Fibroblast of the aortic adventitia (primary cell): ENCODE measurements at places on chromosomes 5 and 9. TPM values are rescaled to one million over a fixed set of nuclear protein-coding genes. Genes with fewer than 3 reads are reported as not detected.

DNA sequence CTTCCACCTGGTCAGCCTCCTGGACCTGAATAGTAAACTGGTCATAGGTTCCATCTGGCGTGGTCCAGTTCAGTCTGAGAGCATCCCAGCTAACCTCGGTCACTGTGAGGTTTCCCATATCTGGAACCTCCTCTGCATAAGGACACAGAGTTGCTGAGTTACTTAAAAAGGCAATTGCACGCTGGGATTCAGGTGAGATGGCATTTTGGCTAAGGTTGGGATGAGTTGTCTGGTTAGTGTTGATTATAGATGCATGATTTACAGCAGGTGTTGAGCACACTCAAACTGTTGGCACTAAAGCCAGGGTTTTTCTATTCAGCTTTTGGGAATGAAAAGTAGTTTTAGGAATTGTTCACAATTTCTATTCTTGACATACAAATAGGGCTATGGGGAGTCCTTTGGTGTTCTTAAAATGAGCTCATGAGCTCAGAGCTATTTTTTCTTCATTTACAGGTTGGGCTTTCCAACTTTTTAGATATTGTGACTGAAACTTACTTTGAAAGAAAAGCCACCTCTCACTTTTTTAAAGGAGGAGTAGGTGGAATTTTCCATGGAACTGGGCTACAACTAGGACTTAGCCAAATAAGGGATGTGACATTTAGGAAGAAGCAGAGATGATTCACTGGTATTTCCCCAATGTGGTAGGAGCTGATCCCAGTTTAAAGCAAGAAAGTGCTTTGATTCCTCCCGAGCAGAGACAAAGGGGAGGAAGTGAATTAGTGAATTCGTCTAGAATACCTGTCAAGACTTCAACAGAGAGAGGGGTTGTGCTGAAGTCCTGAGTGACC, 54.7 kb downstream of the TNC start:
- DNase-seq: peak; percentile 63

The FYB1 gene
- 0.08 and 0.54 TPM in 2 replicates for total RNA-seq

DNA sequence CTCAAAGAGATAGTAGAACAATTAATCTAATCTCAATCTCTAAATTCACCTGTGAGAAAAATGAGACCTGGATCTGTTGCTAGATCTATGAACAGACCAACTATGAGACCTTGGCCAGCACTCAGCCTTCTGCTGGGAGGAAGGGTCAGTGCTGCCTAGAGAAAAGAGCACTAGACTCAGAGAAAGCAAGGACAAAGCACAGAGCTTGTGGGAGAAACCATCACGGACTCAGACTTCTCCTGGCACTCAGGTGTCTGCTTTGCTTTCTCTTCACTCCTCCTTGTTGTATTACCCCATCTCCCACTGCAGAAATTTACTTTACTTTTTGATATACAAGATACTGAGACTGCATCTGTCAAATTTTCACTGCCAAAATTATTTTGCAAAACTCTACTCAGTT, 890.0 kb upstream of the NUDT12 start:
- DNase-seq: no peak

DNA sequence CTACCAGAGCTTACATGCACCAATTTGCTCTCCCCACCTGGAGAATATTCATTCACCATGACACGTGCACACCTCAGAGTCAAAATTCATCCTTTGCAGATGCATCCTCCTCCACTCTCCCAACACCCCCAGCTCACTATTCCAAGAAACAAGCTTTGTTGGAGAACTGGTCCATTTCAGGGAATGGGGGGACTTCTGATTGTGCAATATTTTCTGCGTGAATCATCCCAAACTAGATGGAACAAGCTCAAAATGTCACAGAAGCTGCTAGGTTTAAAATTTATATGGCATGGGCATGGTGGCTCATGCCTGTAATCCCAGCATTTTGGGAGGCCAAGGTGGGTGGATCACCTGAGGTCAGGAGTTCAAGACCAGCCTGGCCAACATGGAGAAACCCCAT, 3.6 kb downstream of the GLDC start:
- no peak for DNase-seq

GRCh38 chr5:32831624-32832023, 120.5 kb downstream of the NPR3 start:
- no peak for DNase-seq

DNA sequence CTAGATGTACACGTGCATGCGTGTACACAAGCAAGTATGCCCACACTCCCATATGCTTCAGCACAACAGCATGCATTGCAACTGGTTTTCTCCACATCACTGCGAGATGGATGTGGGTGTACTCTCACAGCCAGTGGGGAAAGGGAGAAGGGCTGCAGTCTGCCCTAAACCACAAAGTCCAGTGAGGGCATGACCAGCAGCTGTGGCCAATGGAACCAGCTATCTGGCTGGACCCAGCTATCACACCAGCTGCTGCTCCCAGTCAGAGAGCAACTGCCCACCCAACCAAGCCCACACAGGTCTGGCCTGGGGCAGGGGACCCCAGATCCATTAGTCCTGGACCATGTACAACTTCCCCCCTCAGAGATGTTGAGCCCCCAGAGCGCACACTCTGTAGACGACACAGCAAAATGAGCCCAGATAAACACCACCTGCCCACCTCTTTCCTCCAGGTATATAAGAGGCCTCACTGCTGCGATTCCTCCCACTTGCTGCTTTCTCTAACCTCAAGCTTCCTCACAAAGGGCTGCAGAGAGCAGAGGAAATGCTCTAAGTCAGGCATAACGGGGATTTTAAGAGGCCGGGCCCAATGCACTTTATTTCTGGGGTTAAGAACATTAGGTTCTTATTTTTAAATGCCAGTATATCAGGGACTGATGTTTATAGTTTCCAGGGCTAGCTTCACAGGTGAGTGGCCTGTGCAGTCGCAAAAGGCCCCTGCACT, 39.0 kb downstream of the SHB start:
- DNase-seq: no peak

- no peak for DNase-seq
Measured at GRCh38 chr9:124035001-124035650, 23.6 kb downstream of the LHX2 start.

- DNase-seq: no peak
Measured at GRCh38 chr5:10715605-10716290, 45.3 kb downstream of the DAP start.

The SPINK4 gene
- total RNA-seq: not detected in 2 replicates

- peak; percentile 97 for DNase-seq
Measured at GRCh38 chr5:65262649-65263059, 219.1 kb downstream of the ADAMTS6 start.

DNA sequence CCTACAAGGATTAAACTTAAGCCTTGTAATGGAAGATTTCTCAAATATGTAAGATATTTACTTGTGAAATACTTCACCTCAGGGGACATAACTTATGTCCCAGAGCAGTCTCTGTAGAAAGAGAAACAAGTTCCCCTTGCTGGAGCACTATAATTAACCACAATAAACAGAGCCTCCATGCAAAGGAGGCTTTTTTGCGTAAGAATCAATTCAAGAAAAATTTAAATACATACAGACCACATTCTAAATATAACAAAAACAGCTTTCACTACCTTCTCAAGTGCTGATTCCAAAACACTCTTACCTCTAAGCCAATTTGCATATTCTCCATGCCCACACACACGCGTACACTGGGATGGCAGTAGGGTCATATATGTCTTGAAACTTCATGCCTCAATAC, 30.7 kb upstream of the CCNB1 start:
- no peak for DNase-seq

The LCN1 gene
- not detected in 2 replicates for total RNA-seq

DNA sequence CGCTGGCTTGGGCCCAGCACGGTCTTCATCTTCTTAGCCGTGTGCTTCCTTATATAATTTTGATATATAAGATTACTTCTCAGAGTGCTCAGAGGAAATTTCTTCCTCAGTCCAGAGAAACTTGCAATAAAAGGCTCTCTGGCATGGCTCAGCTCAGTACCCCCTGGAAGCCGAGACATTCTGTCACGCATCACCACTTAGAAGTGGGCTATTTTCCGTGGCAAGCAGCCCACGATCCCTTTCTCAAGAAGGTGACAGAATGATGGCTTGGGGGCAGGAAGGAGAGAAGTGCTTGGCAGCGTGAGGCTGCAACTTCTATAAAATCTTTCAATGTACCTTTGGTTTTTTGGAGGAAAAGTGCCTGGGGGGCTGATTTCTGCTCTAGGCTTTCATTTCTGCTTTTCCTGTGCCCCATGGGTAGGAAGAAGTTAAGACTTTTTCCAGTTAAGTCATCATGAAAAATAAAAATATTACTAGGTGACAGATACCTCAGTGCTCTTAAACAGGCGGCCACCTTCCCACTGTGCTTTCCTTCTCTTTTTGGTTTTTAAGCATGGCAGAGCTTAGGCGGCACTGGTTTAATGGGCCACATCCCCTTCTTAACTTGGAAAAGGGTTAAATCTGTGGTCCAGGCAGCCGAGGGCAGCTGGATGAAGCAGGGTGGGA, 104.6 kb downstream of the MVB12B start:
- no peak for DNase-seq

GRCh38 chr5:23740029-23740428, 232.6 kb downstream of the PRDM9 start:
- no peak for DNase-seq
